ENCODE measurements at places on chromosomes 13 and 19. TPM values are rescaled to one million over a fixed set of nuclear protein-coding genes. Genes with fewer than 3 reads are reported as not detected.

The TEX29 gene
- total RNA-seq, result not detected

The OR4F17 gene
- total RNA-seq, result not detected

The ADM5 gene
- total RNA-seq, result 2.8 TPM

The IFNL1 gene
- not detected for total RNA-seq

The C13orf42 gene
- not detected for total RNA-seq

The ZFP36 gene
- total RNA-seq, result 315 TPM

The SIGLEC5 gene
- not detected for total RNA-seq

The TTC9B gene
- total RNA-seq, result not detected

The ONECUT3 gene
- total RNA-seq, result not detected
